Activated T-cell treated with anti-CD3 and anti-CD28 coated beads for 24 hours (primary cell): ENCODE measurements at places on chromosomes 4 and X.

DNA sequence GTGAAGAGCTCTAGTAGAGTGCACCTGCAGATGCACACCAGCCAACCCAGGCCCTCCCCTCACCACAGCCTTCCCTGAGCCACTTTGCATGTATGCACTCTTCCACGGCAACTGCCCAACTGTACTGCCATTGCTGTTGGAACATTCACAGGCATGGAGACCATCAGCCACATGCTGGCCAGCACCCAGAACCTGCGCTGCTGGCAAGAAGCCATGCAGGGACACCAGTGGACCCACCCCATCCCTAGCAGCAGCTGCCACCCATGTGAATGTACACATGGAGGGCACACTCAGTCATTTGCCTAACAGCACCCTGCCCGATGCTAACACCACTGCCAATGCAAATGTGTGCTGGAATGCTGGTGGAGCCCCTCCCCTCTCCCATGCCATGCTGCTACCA is 35.6 kb downstream of the FAM47B start:
- DNase-seq, result no peak

GRCh38 chr4:43132010-43132582 is 239.6 kb downstream of the GRXCR1 start:
- DNase-seq, result peak; percentile 6

DNA sequence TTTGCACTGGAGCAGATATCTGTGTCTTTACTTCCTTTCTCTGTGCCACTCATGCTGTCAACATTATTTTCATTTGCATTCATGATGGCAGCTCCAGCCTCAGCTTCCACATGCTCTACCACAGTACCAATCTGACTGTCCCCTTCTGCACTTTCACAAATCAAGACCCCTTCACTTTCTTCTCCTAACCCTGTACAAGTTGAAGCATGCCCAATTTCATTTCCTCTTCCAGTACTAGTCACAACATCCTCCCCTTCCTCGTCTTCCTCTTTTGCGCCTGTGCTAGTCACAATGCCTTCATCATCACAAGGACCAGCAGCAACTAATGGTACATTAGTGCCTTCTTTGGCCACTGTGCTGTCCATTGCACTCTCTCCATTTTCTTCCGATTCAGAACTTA is 26.5 kb downstream of the BOD1L1 start:
- no peak for DNase-seq

DNA sequence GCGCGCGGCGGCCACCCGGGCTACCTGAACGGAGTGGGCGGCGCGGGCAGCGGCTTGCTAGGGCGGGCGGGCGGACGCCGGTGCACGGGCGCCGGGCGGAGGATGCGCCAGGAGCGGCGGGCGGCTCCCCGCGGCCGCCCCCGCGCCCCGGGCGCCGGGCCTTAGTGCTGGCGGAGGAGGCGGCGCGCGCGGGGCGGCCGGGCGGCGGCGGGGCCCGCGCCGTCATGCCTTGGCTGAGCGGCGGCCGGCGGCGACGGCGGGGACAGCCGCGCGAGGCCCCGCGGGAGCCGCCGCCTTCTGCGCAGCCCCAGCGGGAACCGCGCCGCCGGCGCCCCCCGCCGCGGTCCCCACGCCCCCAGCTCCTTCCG is 48.2 kb downstream of the CLDN34 start:
- DNase-seq, result no peak

DNA sequence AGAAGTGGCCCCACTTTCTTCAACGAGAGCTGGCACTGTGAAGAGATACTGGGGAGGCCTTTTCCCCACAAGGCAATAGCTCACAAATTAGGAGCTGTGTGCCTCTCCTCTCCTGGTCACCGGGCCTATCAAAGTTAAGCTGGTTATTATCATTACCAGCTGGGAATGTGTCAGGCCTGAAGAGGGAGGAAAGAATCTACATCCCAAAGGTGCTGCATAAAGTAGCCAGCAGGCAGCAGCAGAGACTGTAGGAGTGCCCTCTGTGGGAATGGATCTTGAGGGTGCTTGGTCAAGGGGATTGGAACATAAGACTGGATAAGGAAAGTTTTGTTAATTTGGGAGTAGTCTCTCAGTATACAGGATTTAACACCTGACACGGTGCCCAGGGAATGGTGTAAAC is 9.1 kb upstream of the TMPRSS11D start:
- DNase-seq, result no peak

DNA sequence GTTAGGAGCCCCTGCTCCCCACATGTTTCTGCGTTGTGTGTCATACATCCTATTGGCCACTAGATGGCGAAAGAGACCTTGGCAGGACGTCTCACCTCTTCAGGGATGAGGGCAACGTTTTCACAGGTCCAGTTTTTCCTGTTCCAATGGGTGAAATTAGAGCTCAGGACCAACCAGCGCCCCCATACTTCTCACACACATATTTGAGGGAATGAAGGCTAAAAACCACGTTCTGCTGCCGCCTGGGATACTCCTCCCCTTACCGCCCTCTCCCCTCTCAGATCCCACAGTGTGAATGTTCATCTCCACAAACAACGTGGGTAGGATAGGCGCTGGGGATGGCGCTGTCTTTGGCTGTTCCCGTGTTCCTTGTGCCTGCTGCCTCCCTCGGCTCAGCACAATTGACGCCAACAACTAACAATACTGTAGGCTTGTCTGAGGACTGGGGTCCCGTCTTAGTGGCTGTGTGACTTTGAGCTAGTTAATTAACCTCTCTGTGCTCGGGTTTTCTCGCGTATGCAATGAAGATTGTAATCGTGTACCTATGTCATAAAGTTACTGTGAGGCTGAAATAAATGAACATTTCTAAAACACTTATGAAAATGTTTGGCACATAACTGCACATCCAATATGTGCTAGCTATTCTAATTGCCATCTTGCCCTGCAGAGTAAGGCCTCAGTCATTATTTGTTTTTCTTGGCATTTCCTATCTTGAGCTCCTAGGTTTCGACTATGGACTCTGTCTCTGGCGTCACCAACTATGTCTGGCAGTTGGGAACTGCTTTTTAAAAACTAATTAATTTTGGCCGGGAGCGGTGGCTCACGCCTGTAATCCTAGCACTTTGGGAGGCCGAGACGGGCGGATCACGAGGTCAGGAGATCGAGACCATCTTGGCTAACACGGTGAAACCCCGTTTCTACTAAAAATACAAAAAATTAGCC is 181.3 kb upstream of the STK26 start:
- DNase-seq, result no peak

GRCh38 chrX:7889135-7889534 is 38.1 kb downstream of the PNPLA4 start:
- DNase-seq, result no peak

DNA sequence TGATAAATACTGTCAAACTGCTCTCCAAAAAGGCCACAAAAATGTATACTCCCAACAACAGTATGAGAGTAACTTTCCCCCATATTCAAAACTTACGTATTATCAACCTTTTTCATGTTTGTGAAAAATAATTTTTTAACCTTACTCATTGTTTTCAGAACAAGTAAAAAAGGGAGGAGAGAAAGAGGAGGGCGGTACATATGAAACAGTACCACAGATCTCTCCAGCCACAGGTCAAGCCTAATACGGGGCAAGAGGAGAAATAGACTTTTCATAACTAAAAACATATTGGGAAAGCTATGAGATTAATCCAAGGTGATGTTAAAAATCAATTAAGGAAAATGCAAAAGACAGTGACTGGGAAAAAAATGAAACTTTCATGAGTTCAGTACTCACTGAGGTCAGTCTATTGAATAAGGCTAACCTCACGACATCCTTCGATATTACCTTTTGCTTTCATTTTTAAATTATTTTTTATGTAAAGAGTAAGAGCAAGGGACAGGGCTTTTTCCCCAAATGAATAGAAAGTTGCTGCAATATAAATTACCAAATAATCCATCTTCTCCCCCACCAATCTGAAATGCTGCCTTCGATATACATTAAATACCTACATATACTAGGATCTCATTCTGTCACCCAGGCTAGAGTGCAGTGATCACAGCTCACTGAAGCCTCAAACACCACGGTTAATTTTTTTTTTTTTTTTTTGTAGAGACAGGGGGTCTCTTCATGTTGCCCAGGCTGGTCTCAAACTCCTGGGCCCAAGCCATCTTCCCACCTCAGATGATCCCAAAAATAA is 25.3 kb downstream of the FBXW7 start:
- no peak for DNase-seq

- no peak for DNase-seq
Measured at GRCh38 chr4:26751838-26752237, 108.8 kb upstream of the STIM2 start.

DNA sequence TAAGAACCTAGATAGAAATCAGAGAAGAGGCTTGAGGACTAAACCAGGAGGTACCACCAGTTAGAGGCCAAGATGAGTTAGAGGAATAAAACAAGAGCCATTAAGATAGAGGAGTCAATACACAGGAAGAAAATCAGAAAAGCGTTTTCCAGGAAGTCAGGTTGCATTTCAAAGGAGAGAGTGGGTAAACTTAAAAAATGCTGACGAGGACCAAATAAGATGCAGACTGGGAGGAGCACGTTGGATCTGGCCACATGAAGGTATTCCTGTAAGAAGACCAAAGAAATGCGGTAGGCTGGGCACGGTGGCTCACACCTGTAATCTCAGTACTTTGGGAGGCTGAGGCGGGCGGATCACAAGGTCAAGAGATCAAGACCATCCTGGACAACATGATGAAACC is 533.1 kb upstream of the TENM3 start:
- DNase-seq, result no peak

DNA sequence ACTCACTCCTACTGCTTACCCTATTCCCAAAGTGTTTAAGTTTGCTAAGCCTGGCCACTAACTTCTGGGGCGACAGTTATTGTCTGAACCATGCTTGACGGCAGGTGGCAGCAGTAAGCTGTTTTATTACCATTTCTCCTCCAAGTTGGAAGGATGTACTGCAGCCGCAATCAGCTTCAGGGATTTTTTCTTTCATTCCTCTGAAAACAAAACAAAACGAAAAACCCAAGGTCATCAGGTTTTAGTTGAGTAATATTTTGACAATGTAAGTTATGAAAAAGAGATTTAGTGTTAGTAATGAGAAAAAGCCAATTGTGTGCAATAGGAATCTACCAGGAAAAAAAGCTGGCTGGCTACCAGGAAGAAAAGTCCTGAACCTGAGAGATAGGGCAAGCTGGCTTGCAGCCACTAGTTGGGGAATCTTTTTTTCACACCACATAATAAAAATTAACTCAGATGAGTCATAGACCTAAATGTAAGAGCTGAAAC is 13.2 kb upstream of the RAB9B start:
- peak; percentile 20 for DNase-seq

GRCh38 chr4:53767482-53767881 is 176.2 kb upstream of the LNX1 start:
- no peak for DNase-seq

DNA sequence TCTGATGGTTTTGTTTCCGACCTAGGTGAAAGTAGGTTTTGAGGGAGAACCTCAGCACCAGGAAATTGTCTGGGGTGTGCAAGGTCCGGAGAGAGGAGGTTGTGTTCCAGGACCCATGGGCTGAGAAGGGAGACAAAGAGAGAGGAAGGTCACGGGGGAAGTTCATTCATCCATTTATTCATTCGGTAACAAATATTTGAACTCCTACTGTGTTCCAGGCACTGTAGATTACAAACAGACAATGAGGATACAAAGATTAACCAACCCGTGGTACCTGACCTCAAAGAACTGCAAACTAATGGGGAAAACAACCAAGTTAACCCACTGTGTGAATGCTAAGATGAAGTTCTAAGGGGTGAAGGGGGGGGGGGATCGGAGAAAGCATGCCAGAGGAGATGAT is 1.8 kb upstream of the GPC3 start:
- DNase-seq, result no peak

DNA sequence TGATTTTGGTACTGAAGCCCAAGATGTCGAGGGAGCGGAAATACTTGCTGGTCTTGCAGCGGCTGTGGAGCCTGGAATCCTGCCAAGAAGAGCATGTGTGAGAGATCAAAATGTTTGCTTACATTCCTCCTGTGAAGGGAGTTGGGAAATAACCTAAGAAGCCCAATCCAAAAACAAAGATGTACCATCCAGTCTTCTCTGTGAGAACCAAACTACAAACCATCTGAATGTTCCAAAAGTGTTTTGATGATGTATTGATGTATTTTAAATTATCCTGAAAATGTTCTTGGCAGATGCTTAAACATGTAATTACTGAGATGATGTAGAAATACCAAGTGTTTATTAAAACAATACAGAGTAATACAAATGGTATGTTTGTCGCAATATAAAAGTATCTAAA is 10.1 kb upstream of the ADH1A start:
- no peak for DNase-seq

- DNase-seq, result no peak
Measured at GRCh38 chr4:110270492-110271197, 72.2 kb upstream of the ELOVL6 start.

GRCh38 chr4:14920237-14920636 is 82.0 kb upstream of the CPEB2 start:
- DNase-seq, result no peak

- DNase-seq, result no peak
Measured at GRCh38 chr4:89725268-89725667, 111.7 kb downstream of the SNCA start.

DNA sequence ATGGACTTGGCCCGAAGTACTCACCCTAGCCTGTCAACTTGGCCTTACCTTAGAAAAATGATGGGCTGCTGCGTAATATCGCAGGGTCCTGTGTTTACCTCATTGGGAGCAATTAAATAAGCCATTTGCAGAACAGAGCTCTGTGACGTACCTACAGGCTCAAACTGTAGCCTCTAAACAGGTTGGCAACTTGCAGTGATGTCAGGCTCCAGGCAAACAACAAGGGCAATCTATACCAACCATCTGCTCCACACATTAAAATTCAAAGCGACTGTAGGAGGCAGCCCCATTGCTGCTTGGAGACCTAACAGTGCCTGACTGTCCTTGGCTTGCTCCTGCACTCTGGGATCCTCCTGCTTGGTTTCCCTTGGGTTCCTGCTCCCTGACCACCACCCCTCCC is 17.2 kb downstream of the VGLL1 start:
- DNase-seq, result no peak

DNA sequence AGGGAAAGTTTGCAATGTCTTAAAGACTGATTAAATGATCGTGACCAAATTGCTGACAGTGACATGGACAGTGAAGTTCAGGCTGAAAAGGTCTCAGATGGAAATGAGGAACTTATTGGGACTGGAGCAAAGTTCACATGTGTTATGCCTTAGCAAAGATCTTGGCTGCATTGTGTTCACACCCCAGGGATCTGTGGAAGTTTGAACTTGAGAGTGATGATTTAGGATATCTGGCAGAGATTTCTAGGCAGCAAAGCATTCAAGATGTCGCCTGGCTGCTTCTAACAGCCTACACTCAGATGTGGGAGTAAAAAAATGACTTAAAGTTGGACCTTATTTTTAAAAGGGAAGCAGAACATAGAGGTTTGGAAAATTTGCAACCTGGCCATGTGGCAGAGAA is 21.4 kb downstream of the SCARB2 start:
- no peak for DNase-seq

DNA sequence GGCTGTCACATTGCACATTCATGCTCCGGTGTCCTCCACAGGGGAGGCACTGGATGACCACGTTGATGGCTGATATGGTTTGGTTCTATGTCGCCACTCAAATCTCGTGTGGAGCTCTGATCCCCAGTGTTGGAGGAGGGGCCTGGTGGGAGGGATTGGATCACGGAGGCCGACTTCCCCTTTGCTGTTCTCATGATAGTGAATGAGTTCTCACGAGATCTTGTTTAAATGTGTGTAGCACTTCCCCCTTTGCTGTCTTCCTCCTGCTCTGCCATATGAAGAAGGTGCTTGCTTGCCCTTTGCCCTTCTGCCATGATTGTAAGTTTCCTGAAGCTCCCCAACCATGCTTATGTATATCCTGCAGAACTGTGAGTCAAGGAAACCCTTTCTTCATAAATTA is 22.3 kb upstream of the NAT8L start:
- DNase-seq, result no peak
